D341Med (cell line): ENCODE measurements at places on chromosomes 12 and 14.

DNA sequence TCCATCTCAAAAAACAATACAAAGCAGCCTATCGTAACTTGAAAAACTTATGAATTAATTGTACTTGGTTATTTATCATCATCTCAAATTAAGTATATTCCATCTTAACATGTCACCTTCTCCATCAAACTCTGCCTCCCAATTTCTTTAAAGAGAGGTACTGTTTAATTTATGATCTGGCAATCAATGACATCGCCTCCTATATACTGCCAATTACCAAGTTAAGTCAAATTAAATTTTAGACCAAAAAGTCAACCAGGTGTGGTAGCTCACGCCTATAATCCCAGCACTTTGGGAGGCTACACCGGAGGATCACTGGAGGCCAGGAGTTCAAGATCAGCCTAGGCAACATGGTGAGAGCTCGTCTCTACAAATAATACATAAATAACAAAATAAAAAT, 37.7 kb downstream of the HECTD1 start:
- DNase-seq = no peak

- no peak for DNase-seq
These were observed 340.1 kb downstream of the GLT1D1 start for GRCh38 chr12:129193263-129193871.

DNA sequence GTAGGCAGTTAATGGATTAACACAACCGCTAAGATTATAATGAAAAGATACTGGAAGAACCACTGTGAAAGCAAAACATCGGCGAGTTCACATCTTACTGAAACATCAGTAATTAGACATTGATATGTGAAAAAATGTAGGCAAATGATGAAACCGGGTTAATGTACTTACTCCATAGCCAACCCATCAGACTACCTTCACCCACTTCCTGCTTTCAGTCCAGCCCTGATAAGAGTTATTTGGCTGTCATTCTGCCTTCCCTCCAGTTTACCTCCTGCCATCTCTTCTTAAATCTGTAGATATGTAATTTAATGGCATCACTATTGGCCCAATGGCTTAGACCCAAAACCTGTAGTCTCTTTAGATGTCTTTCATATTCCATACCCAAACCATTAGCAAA, 46.0 kb upstream of the LGR5 start:
- DNase-seq = no peak

DNA sequence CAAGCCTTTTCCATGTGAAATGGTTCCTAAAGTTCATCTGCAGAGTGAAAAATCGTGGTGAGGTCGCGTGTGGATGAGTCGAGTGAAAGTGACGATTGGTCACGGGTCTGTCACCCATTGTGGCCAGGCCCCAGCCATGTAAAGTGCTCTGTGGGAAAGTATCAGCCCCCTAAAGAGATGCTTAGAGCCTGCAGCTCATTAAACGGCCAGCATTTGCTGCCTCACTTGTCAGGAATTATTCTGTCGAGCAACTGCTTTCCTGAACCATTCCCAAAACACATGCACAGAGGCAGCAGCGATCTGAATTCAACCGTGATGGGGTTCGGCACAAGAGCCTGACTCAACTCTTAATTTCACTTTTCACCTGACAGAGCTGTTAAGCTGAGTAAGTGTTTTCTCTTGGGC, 16.0 kb downstream of the DBX2 start:
- DNase-seq = no peak

- no peak for DNase-seq
These were observed 61.3 kb downstream of the KITLG start for GRCh38 chr12:88518863-88519403.

- DNase-seq = no peak
These were observed 3.0 kb upstream of the ARHGDIB start for GRCh38 chr12:14964406-14964805.

- no peak for DNase-seq
These were observed 2.5 kb downstream of the TMEM253 start for GRCh38 chr14:21103411-21103709.

DNA sequence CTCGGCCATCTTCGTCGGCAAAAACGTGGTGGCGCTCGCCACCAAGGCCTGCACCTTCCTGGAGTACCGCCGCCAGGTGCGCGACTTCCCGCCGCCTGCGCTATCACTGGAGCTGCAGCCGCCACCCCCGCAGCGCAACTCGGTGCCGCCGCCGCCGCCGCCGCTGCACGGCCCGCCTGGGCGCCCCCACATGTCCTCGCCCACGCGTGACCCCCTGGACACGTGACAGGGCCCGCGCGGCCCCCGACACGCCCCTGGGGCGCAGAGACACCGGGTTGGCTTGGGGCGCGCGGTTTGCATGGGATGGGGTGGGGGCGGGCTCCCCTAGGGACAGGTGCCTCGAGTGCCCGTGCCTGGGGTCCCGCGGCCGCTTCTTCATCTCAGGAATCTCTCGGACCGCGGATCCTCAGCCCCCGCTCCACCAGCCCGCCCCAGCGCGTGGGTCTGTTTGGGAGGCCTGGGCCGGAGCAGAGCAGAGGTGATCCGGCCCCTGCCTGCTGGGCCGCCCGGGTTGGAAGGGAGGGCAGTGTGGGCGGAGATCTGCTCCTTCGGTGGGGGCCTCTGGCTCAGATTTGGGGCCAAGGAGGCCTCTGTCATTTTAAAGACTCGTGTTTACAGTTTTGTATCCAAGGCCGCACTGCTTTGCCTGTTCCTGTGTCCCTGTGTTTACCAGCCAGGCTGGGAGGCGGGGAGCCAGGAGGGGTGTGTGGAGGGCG, 3.3 kb downstream of the TMEM121 start:
- peak; percentile 41 for DNase-seq

- DNase-seq = peak; percentile 29
These were observed 931.4 kb downstream of the DIO2 start for GRCh38 chr14:79279645-79280597.

- DNase-seq = no peak
These were observed 12.8 kb downstream of the PGF start for GRCh38 chr14:74942608-74943007.

- DNase-seq = no peak
These were observed 165.4 kb upstream of the PWP1 start for GRCh38 chr12:107519906-107520859.

DNA sequence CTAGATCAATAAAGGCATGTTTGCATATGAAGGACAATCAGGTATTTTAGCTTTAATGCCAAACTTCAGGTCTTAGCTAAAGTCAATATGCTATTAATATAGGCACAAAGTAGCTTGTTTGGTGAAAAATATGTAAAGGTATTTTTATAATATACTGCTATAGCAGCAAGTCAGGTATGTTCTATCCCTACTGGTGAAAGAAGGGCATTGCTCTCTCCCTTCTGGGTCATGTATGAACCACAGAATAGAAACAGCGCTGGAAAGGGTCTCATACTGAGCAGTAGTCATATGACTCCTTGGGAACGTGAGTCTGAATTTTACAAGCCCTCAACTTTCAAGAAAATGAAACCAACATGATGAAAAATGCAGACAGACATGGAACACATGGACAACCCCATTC, 314.6 kb downstream of the GRIN2B start:
- no peak for DNase-seq

GRCh38 chr14:89697281-89698060, 257.1 kb downstream of the EFCAB11 start:
- DNase-seq = no peak

- DNase-seq = peak; percentile 51
These were observed 70.6 kb downstream of the IFT43 start for GRCh38 chr14:76056128-76056527.

DNA sequence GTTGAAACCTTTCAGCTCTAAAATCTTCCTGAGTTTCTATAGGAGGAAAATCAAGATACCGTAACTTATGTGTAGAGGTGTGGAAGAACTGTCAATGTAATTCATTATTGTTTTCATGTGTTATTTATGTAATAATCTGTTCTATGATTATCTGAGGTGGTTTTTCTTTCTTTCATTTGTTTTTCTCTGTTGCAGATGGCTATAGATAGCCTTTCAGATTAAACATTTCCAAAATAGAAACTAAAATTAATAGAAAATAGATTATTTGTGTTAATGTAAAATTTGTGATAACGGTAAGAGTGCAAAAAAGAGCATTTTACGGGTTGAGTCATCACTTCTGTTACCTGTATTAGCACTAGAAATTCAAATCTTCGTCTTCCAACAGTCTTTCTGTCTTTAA, 128.8 kb downstream of the SYNE2 start:
- no peak for DNase-seq

DNA sequence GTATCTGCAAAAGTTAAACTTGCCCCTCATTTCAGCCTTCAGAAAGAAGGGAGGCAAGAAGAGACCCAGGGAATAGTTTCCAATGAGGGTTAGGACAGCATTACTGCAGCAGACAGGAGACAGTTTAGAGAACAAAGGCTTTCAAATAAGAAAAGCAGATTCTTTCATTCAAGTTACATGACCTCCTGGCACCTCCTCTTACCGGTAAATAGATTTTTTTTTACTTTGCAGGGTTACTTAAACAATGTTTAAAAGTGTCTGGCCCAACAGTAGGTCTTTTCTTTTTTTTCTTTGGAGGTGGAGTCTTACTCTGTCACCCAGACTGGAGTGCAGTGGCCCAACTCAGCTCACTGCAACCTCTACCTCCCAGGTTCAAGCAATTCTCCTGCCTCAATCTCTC, 47.1 kb downstream of the SINHCAF start:
- no peak for DNase-seq

GRCh38 chr12:89417246-89417977, 65.1 kb upstream of the DUSP6 start:
- DNase-seq = no peak
